ENCODE measurements at places on chromosomes 2 and 18.

- H3K4me1 ChIP-seq, result no peaks in the 10 kb centered on the region
- no peaks in the 10 kb centered on the region for H3K36me3 ChIP-seq
- H3K4me3 ChIP-seq, result no peak overlapping the region
- peaks cover 73% of the 10 kb centered on the region for H3K27me3 ChIP-seq
- no peak for DNase-seq
These were observed 6.3 kb upstream of the ATOH8 start for GRCh38 chr2:85747441-85747840.

GRCh38 chr2:30305235-30305634 is 73.9 kb downstream of the LBH start:
- no peak overlapping the region for H3K27ac ChIP-seq
- no peak overlapping the region for H3K4me3 ChIP-seq
- no peak for DNase-seq
- peaks cover 2% of the 10 kb centered on the region for H3K4me1 ChIP-seq
- no peaks in the 10 kb centered on the region for H3K36me3 ChIP-seq

GRCh38 chr2:105248316-105249070 is 7.0 kb downstream of the GPR45 start:
- H3K4me1 ChIP-seq, result no peaks in the 10 kb centered on the region
- H3K27ac ChIP-seq, result no peak overlapping the region

GRCh38 chr2:48070415-48070814 is 164.1 kb upstream of the FBXO11 start:
- peaks cover 9% of the 10 kb centered on the region for H3K27me3 ChIP-seq
- H3K4me1 ChIP-seq, result no peaks in the 10 kb centered on the region
- no peaks in the 10 kb centered on the region for H3K36me3 ChIP-seq
- DNase-seq, result no peak
- H3K27ac ChIP-seq, result no peak overlapping the region

DNA sequence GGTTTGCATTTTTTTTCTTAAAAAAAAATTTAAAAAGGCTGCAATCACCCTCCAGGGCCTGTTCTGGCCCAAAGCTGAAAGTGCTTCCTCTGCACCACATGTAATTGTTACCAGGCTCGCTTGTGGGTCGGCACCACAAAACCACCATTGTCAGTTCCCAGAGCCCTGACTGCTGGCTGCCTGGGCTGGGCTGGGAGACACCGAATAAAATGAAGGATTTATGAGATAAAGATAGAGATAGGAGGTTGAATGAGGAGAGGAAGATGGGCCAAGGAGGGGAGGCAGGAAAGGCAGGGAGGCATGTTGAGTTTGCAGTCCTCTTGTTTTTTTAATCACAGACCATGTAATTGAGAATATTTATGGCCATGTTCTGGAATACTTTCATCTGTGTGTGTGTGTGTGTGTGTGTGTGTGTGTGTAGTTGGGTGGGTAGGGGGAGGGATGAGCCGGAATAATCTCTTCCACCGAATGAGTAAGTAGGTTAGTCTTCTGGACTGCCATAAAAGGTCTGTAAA is 14.7 kb downstream of the NRP2 start:
- H3K27me3 ChIP-seq, result peaks cover 11% of the 10 kb centered on the region
- H3K36me3 ChIP-seq, result no peaks in the 10 kb centered on the region
- DNase-seq, result no peak
- peaks cover 11% of the 10 kb centered on the region for H3K4me1 ChIP-seq

DNA sequence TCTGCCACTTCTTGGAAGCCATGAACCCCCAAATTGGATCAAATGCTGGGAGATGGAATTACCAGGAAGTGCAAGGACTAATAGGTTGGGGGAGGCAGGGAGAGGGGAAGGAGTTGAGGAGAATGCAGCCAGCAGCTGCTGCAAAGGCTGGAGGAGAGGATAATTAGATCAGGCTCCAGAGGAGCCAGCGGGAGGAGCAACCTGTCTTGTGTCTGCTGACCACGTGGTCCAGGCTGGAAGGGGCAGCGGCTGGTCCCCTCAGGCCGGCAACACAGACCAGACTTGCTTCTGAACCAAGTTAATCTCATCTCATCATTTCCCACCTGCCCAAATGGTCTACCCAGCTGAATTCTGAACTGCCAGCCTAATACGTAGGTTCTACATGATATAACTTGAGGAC is 68.3 kb downstream of the MRO start:
- peaks cover 12% of the 10 kb centered on the region for H3K27me3 ChIP-seq
- no peaks in the 10 kb centered on the region for H3K36me3 ChIP-seq
- no peak overlapping the region for H3K27ac ChIP-seq
- no peaks in the 10 kb centered on the region for H3K4me1 ChIP-seq

- DNase-seq, result no peak
- peaks cover 21% of the 10 kb centered on the region for H3K27me3 ChIP-seq
- no peak overlapping the region for H3K27ac ChIP-seq
- no peaks in the 10 kb centered on the region for H3K4me1 ChIP-seq
- H3K36me3 ChIP-seq, result no peaks in the 10 kb centered on the region
- H3K4me3 ChIP-seq, result no peak overlapping the region
These were observed 17.2 kb downstream of the GKN2 start for GRCh38 chr2:68935471-68935870.

All from activated CD4-positive, alpha-beta T cell treated with anti-CD3 and anti-CD28 coated beads, Interleukin-2, amount 10 ng/mL, durations not matched to agents 7 days and 5 days (primary cell).